ENCODE measurements at places on chromosomes 12 and 14.

DNA sequence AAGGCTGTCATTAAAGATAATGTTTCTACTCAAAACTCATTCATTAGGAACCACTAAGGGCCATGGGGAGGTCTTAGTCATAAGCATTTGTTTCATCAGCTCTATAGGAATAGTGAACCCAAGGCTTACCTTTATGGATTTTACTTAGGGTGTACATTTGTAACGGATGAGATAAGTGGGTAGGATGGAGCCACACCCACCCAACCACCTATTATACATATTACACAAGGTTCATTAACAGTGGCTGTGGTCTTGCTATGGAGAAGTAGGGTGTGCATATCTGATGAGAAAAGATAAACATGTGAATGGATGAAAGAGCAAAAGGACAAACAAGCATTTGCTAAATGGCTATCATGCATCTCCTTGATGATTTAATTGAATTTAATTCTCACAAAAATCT lies 39.6 kb upstream of the ITPR2 start:
- DNase-seq, result no peak

DNA sequence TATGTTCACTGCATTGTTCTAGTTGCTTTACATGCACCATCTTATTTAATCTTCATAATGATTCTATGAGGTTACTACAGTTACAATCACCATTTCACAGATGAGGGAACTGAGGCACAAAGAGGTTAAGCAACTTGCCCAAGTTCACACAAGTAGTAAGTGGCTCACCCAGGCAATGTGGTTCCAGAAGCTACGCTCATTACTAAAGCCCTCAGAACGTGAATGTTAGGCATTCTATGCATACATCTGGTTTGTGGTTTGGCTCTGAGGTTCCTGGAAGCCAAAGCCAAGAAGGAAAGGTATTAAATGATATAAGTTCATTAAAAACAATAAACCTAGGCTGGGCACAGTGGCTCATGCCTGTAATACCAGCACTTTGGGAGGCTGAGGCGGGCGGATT lies 14.4 kb upstream of the VRTN start:
- no peak for DNase-seq

- DNase-seq, result no peak
Measured at GRCh38 chr12:106037524-106038298, 101.0 kb downstream of the NUAK1 start.

DNA sequence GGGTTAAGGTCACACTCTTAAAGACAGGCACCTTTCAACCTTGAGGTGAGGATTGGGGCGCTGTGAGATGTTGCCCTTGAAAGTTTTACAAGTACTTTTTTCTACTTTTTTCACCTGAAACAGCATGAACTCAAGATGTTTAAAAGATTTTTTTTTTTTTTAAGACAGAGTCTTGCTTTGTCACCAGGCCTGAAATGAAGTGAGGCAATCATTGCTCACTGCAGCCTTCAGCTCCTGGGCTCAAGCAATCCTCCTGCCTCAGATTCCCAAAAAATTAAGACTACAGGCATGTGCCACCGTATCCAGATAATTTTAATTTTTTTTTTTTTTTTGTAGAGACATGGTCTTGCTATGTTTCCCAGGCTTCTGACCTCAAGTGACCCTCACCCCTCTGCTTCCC lies 243.9 kb downstream of the DIO2 start:
- no peak for DNase-seq

DNA sequence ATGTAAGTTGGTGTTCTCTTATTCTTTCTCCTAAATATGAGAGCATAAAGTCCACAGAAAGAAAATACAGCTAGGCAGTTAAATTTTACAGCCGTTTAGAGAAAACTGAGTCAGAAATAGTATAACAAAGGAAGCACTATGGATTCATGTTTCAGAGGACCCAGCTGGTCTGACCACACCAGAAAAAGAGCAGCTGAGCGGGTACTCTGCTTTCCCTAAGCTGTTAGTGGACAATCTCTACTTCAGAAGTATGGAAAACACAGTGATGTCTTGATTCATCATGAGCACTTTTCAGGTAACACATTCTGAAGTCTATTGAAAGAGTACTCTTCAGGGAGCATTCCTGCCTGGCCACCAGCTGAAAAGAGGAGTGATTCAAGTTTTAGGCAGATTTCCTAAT lies 12.4 kb downstream of the PPM1H start:
- no peak for DNase-seq

DNA sequence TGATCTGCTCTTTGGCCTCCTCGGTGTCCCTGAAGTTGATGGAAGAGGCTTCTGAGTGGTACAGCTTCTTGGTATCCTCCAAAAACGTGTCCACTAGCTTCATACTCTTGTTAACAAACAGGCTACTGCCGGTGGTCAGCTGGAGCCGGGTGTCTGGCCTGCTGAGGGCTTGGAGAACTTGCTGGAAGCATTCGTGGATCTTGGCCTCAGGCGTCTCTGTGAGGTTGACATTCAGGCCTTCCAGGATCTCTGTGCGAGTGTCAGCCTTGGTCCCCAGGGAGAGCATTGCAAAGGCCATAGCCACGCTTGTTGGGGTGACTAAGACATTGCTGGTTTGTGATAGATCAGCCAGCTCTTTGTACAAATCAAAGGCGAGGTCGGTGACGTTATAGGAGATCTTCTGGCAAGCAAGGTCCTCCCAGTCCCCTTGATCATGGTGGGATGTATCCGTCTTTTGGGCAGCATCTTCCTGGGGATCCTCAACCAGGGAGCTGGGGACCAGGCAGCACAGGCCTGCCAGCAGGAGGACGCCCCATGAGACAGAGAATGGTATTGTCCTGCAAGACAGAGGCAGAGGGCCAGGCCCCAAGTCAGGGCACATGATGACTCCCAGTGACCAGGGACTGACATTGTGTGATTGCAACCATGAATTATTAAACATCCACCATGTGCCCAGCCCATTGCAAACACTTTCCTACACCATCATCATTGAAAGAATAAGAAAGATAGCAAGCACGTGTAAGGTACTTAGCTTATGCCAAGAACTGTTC lies 22.1 kb downstream of the SERPINA1 start:
- no peak for DNase-seq

DNA sequence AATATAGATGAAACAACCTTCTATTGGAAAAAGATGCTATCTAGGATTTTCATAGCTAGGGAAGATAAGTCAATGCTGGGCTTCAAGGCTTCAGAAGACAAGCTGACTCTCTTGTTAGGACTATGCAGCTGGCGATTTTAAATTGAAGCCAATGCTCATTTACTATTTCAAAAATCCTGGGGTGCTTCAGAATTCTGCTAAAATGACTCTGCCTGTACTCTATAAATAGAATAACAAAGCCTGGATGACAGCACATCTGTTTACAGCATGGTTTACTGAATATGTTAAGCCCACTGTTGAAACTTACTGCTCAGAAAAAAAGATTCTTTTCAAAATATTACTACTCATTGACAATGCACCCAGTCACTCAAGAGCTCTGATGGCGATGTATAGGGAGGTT lies 155.1 kb downstream of the PIK3C2G start:
- no peak for DNase-seq

DNA sequence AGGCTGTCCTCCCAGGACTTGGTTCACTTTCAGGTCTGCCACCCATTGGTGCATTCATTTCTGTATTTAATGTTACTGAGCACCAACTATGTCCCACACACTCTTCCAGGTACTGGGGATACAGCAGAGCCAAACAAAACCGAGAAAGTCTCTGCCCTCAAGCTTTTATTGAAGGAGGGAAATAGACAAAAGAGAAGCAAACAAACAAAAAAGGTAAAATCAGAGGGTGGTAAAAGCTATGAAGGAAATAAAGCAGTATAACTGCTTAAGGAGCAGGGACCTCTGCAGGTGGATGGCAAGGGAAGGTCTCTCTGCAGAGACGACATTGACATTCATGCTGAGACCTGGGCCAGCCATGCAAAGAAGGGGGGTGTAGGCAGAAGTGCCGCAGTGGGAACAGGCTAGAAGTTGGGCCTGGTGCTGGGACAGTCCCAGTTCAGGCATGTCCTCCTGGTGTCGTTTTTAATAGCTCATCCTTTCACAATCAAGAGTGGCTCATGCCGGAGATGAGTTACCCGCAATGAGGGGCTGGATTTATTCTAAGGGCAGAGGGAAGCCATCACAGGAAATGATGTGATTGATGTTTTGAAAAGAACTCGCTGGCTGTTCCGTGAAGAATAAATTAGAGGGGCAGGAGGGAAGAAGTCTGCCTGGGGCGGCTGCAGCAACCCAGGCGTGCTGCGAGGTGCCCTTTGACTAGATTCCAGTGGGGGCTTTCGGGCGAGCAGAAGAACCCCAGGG lies 72.8 kb downstream of the IRF2BPL start:
- no peak for DNase-seq

- DNase-seq, result no peak
Measured at GRCh38 chr14:56357428-56357827, 222.2 kb upstream of the TMEM260 start.

DNA sequence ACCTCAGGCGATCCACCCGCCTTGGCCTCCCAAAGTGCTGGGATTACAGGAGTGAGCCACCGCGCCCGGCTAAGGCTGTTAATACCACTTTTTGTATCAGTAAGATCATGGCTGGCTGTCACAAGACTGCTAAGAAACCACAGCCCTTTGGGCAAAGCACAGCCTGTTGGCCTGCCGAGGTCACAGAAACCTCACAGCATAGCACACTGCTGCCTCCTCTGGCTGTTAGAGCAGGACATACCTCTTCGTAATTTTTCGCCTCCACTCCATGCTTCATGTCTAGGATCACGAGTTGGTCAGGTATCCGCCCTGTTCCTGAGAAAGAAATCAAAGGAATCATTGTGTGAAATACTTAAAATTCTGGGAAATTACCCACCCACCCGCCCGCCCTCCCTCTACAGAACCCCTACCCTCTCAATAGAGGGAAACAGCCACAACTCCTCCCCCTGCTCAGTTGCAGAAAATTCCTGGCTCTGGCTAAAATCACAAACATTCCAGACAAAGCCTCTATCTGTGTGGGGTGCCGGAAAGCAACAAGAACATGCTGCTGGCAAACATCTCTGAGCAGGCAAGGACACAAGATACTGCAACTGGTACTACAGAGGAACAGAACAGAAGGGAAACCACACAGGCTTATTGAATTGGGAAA lies 20.7 kb upstream of the NEK9 start:
- DNase-seq, result no peak

DNA sequence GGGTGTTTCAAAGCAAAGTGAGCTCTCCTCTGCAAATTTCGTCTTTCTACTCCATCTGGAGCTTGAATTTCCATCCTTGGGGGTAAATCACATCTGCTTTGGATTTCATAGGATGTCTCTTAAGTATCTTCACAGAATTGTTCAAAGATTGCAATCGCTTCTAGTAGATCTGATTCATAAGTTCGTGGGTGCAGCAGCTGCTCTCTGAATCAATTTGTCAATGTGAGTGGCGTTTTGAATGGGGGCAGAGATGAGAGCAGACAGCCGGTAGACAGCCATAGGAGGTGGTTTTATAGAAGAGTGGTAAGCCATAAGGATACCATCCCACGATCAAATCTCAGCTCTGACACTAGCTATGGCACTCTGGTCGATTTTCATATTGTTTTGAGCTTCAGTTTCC lies 146.0 kb upstream of the RPH3A start:
- no peak for DNase-seq

- no peak for DNase-seq
Measured at GRCh38 chr12:47964106-47964728, 821 bp downstream of the TMEM106C start.

- no peak for DNase-seq
Measured at GRCh38 chr12:80282761-80283160, 161.3 kb upstream of the PTPRQ start.

GRCh38 chr12:131943876-131944275 lies 5.9 kb upstream of the EP400 start:
- no peak for DNase-seq

- DNase-seq, result no peak
Measured at GRCh38 chr12:122981036-122981471, 573 bp downstream of the ARL6IP4 start.

DNA sequence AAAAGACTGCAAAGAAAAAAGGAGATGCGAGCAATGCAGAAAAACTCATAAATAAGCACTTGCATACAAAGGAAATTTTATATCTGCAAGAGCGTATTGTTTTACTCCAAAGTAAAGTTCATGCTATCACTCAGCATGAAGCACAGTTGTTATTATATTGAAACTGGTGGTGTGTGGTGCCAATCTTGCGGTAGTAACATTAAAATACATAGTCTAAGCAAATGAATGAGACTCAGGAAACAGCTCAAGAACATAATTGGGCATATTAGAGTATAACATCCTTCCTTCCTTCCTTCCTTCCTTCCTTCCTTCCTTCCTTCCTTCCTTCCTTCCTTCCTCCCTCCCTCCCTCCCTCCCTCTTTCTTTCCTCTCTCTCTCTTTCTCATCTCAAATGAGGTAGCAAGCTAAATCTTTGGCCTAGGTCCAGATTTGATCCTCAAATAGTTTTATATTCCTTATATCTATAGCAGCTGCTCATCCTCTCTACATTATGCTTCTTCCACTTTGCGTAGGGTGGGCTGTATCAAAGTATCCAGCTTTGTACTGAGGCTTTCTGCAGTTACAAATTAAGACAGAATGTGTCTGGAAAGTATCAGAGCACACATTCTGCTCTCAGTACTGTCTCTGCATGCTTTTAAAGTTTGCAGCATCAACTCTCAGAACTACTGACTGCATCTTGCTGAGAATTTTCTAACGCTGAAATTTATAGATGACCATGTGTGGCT lies 718.3 kb downstream of the RERGL start:
- DNase-seq, result no peak

- peak; percentile 67 for DNase-seq
Measured at GRCh38 chr12:124667506-124668326, 100.3 kb upstream of the NCOR2 start.

GRCh38 chr12:53232646-53233461 lies 845 bp upstream of the RARG start:
- no peak for DNase-seq

GRCh38 chr14:23154964-23155587 lies 28.4 kb downstream of the SLC7A8 start:
- DNase-seq, result peak; percentile 26

- no peak for DNase-seq
Measured at GRCh38 chr12:98903875-98904274, 258.8 kb downstream of the APAF1 start.

DNA sequence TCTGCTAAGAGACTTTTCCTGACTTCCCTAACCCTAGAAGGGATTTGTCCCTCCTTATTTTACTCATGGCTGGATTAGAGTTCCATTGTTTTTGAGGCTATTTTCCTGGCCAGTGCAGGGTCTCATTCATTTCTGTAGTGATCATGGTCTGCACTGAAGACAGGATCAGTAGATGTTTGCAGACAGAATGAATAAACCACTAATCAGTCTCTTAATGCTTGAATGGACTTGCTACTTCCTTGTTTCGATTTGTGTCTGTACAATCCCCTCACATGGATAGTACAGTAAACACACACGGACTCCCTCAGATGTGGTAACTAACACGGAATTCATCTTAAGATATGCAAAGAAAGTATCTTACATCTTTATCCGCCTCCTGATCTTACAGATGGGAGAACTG lies 102.6 kb upstream of the PRB2 start:
- DNase-seq, result no peak
